NCI-H2107 (cell line): ENCODE measurements at places on chromosomes 13 and 19.

- DNase-seq: no peak
Measured at GRCh38 chr13:50370303-50370950, 355.2 kb downstream of the KCNRG start.

DNA sequence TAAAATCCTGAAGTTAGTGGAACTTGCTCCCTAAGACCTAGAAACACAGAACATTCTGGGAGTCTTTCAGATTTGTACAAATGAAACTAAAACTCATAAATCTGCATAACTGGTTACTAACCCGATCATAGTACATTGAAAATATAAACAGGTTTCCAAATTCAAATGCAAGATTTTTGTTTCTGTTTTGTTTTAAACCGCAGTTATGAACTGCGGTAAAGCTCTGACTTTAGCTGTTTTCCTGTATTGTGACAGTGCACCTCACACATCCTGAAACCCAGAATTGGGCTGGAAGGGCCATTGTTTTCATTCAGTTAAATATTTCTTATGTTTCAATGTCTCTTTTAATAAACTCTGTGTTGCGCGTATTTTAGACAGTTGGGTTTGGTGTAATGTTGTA is 204.7 kb downstream of the SHISA2 start:
- no peak for DNase-seq

DNA sequence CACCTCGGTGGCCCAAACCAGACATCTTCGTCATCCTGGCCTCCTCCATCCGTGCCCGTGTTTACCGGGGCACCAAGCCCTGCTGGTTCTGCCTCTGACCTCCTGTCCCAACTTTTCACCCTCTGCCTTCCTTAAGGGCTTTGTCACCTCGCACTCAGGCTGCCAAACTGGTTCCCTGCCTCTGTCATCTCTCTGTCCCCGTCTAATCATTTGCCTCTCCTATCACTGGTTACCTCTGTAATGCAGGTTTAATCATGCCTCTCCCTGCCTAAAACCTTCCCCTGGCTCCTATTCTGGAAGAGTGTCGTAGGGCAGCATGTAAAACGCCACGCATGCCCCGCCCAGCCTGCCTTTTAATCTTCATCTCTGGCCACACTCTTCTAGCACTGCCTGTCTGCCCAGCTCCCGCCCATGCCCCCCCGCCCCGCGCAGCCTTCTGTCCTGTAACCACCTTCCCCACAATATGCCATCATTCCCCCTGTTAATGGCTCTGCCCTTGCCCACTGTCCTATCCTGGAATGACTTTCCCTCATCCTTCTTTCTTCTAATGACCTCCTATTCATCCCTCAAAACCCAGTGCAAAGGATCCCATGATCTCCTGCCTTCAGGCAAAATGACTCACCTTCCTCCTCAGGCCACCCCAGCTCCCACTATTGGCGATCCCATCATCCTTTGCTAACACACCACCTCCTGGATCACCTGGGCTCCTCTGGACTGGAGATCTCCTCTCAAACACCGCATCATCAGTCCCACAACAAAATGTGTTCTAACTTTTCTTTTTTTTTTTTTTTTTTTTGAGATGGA is 66.7 kb downstream of the PEX11G start:
- DNase-seq: no peak

DNA sequence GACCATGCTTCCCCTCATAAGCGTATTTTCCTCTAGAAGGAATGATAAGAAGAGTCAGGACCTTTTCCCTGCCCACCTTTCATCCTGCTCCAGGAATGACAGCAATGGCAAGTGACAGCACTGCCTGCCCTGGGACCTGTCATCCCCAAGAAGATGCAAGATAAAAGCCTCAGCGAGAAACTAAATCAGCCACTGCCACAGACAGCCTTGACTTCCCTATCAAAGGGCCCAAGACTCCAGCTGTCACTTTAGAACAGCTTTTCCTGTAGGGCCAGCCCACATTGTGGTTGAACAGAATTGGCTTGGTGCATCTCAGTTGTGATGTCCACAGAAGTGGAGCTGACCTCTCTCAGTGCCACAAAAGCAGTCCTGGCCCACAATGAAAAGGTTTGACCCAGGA is 1.1 kb downstream of the RAB8A start:
- no peak for DNase-seq

DNA sequence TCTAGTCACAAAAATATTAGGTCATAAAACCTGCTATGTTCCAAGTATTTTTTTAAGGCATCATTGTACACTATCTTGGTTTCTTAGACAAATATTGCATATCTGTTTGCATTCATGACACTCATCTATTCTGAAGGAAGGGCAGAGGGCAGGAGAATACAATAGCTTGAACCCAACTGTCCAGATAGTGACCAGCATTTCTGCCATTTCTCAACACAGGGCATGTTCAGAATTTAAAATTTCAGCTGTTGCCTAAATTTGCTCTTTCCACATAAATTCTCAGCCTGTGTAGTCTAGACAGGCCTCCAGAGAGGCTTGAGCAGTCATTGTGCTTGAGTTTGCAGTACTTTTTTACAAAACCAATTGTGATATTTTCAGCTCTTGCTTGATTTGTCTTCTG is 119.5 kb downstream of the ZAR1L start:
- DNase-seq: no peak

- DNase-seq: no peak
Measured at GRCh38 chr19:15108145-15108844, 1.1 kb downstream of the SYDE1 start.

DNA sequence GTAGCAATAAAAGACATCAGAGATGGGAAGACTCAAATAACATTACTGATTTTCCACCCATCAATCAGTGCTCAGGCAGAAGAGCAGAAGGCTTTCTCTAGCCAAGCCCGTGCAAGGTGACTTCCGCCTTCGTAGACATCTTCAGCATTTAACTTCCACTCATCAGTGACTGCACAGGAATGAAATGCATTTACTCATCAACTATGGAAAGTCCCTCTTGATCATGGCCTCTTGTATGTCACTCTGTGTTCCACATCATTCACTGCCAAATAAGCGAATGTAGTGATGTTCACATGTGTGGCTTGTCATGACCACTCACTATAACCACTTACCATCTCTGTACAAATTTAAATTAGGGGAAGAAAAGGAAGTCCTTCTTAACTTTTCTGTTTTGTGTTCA is 49.4 kb downstream of the SACS start:
- DNase-seq: no peak

DNA sequence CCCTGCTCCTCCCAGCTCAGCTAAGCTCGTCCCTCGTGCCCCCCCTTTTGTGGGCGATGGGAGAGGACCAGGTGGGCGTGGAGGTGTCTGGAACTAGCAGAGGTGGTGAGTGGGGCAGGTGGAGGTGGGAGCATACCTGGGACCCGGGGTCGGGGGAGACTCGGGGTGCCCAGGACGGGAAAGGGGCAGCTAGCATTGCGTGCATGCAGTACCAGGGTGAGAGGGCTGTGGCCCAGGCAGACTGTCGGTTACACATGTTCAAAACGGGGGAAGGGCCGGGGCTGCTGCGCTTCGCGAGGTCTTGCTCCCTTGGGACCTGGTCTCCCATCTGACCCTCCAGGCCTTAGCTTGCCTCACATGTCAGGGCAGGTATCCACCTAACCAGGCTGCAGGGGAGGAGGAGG is 9.1 kb downstream of the TLE5 start:
- no peak for DNase-seq

GRCh38 chr13:104683789-104684188 is 1617.6 kb upstream of the SLC10A2 start:
- no peak for DNase-seq

DNA sequence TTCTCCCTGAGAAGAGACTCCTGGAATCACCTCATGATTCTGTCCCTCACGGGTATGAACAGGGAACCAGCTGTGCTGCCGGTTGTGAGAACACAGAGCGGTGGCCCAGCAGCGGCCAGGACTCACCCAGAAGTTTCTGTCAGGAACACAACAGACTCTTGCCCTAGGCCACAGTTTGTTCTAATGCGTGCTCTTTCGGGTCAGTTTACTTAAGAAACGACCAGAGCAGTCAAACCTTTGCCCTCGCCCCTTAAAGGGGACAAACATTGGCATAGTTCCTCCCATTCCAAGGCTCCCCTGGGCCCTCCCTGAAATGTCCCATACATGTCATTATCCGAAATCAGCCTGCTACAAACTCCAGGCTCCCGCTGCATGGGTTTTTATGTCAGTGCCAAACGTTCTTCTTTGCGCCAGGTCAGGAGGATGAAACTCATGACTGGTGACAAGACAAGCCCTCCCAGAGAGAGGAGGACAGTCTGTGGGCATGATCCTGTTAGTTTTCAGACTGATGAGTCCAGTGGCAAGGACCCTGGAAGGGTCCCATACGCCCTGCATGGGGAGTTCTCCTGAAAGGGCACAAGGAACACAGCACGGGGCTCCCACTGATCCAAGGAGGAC is 18.3 kb downstream of the ZIC5 start:
- no peak for DNase-seq

DNA sequence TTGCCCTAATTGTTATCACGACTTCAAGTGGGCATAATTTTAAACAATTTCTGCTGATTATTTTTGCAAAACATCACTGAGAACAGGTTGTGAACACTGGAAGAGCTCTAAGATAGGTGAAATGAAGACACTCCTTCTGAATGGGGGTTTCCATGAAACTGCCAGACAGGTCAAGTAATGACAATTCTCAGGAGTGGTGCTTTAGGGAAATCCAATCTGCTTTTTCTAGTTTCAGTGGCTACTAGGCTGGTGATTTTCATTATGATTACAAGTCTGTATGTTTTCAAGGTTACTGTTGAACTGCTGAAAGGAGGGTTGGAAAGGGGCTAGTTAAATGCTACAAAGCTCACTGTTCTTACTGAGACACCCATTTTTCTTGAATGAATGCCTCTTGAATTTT is 1724.2 kb downstream of the PCDH9 start:
- DNase-seq: no peak

DNA sequence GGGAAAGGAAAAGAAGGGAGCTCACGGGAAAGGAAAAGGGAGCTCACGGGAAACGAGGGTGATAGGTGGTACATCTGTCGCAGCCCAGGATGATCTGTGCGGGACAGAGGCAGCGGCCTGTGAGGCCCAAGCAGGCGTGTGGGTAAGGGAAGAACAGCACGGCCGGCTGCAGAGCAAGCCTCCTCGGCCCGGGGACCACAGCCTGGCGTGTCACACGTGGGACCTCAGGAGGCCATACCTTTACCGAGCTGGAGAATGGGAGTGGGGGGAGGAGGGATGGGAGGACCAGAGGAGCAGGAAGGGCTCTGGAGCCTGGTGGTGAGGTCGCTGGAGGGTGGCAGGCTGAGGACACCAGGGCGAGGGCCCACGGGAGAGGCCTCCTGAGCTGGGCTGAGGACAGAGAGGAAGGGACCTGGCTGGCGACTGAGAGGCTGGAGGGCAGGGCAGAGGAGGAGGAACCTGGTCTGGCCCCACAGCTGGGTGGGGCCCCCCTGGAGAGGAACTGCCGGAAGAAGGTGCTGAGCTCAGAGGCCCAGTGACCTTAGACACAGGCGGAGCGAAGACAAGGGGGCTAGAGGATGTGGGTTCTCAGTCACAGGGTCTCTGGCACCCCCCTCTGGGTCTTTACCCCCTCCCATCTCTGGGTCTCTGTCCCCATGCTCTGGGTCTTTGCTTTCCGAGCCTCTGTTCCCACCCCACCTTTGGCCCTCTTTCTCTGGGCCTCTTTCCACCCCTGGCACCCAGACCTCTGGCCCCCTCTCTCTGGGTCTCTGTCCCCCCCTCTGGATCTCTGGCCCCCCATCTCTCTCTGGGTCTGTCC is 2.9 kb upstream of the FTL start:
- DNase-seq: no peak

DNA sequence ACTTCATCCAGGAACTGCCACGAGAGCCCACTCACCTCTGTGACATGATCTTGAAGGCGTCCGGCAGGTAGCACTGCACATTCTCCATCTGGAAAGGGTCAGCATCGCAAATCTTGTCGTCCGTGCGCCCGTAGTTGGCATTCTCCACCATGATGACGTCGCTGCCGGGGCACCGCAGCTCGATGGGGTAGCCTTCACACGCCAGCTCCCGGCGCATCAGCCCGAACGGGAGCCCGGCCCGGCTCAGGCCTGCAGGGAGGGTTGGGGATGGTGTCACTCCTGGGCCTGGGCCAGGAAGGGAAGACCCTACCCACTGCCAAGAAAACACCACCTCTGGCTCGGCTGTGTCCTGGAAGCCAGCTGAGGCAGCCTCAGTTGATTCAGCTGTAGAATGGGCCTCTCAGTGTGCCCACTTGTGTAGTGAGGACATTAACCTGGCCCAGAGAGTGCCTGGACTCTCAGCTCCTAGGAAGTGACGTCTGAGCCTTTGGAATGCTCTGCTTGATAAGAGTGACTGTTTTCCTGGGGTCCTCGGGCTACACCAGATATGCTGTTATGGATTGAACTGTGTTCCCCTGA is 28.4 kb downstream of the ADGRL1 start:
- no peak for DNase-seq

DNA sequence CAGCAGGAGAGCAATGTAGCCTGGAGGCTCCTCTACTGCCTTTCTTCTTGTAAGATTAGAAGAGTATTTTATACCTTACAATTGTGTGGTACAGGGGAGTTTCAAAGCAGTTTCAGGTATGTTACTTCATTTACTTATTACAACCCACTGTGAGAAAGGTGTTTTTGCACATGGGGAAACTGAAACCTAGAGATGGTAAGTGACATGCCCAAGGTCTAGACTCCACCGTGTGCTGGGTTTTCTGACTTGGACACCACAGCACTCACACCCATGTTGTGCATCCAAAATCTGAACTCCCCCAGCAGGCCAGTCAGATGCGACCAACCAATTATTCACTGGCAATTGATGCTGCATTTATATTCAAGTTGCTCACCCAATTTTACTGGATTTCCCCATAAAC is 22.8 kb downstream of the ERICH6B start:
- no peak for DNase-seq

GRCh38 chr19:36604656-36605100 is 435 bp upstream of the ZNF382 start:
- peak; percentile 9 for DNase-seq

DNA sequence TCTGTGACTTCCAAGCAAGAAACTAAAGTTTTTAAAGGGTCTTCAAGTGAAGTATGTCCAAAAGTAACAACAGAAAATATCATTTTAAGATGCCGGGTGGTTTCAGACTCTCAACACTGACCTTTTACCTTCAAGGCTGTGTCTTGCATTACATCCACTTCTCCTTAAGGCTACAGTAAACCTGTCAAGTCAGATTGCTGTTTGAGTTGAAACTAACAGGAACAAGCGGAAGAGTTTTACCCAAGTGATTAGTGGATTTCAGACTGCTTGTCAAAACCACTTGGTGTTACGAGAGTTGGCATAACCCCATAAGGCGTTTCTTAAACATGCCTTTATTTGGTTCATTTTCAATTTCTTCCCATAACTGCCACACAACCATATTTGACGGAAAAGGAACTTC is 283.1 kb downstream of the DCT start:
- DNase-seq: no peak
